AG04449 (cell line): ENCODE measurements at places on chromosomes 5 and 9.

- no peak for DNase-seq
Observed at GRCh38 chr9:111627260-111627963, 3.7 kb upstream of the DNAJC25 start.

DNA sequence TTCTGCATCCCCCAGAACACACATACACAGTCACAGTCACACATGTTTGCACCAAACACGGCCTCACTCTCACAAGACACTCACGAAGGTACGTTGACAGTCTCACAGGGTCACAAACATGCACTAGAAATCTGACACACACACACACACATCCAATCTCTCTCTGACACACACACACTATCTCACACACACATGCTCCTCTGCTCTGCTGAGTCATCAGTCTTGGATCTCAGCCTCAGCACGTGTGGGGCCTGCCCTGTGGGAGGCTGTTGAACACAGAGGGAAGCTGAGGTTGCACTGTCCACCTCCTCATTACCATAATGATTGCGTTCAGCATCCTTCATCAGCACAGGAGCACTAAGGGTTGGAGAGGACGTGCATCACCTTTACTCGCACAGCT lies 188.8 kb downstream of the MTRR start:
- no peak for DNase-seq

DNA sequence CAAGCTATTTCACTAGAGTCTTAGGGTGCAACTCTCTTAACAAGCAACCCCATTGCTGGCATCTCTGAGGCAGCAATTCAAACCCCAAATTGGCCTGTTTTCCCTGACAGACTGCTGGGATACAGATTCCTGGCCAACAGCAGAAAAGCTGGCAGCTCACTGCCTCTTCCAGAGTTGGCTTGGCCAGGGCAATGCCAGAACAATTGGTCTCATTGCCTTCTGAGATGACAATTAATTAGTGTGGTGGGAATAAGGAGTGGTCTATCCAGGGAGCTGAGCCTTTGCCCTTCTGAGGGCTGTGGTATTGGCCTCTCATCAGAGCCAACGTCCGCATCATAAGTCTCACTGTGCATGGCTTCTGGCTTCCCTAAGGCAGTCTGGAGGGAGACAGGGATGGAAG lies 183.2 kb downstream of the GNAQ start:
- no peak for DNase-seq

DNA sequence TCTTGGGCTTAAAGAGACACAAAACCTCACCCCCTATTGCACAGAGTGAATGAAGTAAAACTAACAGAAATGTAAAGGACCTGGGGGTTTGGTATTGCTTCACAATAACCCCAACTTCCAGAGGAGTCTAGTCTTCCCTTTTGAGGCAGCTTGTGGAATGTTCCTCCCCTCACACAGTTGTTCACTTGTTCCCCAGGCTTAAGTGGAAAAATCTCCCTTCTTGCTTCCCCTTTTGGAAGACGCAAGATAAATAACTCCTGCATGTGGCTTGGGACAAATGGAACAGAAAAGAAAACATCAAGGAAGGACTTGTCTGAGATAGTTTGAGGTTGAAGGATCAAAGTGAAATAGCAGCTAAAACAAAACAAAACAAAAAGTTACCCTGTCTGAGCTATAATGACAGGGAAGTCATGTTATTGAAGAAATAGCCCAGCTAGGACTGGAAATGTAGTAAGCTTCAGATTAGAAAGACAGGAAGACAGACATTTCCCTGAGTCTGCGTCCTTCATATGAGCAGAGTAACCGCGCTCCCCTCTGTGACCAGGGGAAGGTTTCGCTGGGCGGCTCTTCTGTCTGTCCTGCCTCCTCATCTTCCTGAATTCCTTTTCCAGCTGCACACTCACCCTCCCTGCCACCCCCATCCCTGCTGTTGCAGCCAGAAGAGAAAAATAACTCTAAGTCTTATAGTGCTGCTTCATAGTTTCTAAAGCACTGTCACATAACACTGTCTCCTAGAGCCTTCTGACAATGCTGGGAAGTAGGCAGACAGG lies 8.8 kb downstream of the SPARC start:
- no peak for DNase-seq

DNA sequence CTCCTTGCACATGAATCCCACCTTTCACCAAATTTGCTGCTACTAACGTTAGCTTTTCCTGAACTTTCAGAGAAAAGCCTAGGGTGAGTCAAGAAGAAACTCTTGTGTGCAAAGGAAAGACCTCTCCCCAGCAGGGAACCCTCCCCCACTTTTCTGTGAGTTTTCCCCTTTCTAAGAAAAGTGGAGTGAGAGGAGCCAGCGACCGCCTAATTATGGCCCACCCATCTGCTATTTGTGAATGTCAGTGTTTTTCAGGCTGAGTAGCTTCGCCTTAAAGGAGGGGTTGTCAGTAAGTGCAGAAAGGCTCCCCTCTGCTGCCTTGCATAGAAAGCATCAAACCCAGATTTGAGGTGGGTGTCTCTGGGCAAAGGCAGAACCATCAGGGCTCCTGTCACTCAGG lies 46.8 kb upstream of the SPOCK1 start:
- no peak for DNase-seq

GRCh38 chr9:9749591-9749990 lies 863.2 kb downstream of the PTPRD start:
- no peak for DNase-seq

DNA sequence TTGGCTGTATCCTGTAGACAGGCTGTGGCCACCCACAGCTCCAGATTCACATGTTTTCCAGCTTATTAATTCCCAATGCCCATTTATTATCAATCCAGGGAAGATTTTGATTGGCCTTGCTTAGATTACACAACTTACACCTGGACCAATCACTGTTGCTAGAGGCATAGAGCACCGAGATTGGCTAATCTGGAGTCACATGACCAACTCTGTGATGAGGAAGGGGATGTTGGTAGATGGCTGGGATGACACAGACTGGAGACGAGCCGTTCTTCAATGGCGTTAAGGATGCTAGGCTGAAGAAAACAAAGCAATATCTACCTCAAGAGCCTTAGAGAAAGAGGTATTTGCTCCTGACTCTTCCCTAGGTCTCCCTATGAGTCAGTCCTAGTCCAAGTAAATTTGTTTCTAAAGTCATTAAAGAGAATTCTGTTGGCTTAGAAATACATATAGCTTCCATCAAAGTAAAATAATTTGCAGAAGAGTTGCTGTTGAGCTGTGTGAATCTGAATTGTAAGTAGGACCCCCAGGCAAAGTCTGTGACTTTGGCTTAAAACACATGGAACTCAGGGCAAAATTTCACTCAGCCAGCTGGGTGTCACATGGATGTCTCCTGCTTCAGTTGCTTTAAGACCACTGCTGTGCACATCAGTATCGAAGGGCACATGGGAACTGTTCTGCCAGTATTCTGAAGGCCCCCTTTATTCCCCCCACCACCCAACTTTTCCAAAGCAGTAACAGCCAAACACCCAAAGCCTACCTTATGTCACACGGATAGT lies 326.4 kb upstream of the KLF4 start:
- DNase-seq, result no peak

DNA sequence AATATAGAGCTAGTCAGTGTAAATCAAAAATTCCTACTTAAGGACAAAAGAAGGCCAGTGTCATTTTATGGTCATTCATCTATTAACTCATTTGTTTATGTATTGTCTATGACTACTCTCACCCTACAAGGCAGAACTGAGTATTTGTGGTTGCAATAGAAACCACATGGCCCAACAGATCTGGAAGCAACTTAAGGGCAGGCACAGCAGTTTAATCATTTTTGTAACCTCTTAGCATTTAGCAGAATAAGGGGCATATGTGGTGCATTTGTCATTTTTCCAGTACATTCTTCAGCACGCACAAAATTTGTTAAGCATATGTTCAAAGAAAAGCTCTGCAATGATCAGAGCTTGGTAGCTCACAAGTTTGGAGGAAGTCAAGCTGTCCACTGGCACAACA lies 1.1 kb downstream of the FKBP15 start:
- peak; percentile 49 for DNase-seq

- no peak for DNase-seq
Observed at GRCh38 chr5:78639791-78640190, 8.8 kb downstream of the LHFPL2 start.

GRCh38 chr9:98694943-98695342 lies 13.8 kb downstream of the GABBR2 start:
- no peak for DNase-seq

- no peak for DNase-seq
Observed at GRCh38 chr5:93430673-93431199, 150.3 kb downstream of the NR2F1-AS1 start.
